ENCODE measurements at places on chromosomes 7 and 10. TPM values are rescaled to one million over a fixed set of nuclear protein-coding genes. Genes with fewer than 3 reads are reported as not detected.

DNA sequence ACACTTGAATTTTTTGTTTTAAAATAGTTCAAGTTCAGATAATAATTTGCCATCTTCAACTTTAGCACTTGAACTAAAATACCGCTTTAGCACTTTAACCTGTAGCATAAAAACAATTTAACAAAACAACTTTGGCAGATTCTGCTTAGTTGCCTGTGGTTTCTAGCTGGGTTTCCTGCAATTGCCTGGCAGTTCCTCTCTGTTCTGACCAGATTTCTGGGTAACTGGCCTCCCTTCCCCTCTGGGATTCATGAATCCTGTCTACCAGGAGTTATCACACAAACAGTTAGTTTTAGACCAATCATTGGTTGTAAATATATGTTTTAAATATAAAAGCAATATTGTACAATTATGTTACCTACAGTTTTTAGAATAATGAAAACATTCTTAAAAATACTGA, 89.8 kb upstream of the HDAC9 start:
- DNase-seq = no peak

GRCh38 chr10:4246881-4247358, 461.9 kb upstream of the KLF6 start:
- no peak for DNase-seq

PGAM2 gene
- total RNA-seq = 9.5 TPM

DNA sequence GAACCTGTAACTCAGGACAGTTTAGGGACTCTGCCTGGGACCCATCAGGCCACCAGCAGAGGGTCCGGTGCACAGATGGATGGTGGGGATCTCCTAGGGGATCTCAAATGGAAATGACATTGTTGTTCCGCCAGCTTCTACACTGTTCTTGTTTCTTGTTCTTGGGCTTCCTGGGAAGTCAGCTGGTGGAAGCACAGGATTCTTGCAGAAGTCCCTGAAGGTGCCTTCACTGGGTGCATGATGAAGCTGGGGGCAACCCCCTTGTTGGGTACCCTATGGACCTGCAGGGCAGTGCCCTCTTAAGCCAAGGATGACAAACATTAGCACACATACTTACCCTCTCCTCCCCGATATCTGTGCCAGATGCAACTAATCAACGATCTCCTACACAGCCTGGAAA, 18.6 kb downstream of the SFTPD start:
- DNase-seq = no peak

ARMC10 gene
- total RNA-seq = 49.4 TPM

INPP5A gene
- total RNA-seq = 142 TPM

DNA sequence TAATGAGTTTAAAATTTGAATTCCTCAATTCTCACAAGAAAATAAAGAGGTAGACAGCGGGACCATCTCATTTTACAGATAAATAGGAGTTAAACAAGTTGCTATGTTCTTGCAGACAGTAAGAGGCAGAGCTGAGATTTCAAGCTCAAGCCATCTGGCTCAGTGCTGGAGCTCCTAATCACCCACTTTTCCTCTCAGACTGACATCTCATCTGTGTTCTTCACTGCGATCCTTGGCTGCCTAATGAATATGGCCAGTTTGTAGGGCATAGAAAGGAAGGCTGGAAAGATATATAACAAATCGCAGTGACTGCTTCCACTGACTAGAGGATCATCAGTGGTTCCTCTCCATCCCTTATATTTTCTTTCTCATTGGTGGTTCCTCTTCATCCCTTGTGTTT, 151.2 kb downstream of the MPP7 start:
- no peak for DNase-seq

DNA sequence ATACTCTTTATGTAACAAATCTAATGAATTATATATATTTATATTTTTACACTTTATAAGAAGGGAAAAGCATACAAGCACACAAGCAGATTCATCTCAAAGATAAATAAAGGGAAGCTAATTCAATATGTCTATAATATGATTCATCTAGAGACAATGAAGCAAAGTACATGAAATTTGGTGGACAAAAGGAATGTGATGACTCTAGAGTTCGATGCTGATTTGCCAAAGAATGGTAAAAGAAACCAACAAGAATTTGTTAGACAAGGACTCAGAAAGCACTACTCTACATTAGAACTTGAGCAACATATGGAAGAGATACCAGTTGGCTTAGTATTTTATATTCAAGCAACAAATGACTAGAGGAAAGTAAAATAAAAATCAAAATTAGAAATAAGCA, 536.5 kb upstream of the TEX47 start:
- no peak for DNase-seq

- DNase-seq = no peak
Measured at GRCh38 chr7:140211698-140212097, 34.9 kb upstream of the KDM7A start.

DNA sequence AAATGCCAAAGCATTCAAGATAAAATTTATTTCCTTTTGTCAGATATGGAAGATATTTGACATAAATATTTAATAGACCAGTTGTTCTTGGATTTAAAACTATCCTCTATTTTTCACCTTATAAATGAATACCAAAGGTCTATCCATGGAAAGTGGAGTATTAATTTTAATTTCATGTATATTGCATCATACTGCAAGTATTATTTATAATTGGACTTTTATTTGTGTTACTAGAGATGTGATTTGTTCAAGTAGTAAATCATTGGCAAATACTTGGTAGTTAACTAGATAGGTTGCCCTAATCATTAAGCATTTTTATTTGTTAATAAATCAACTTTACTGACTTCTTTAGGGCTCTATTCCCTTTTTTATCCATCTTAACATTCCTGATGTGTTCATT, 98.1 kb downstream of the CDC14C start:
- no peak for DNase-seq

Data from thoracic aorta (tissue), 2 donors.